T follicular helper cell (primary cell): ENCODE measurements at places on chromosomes 2 and 18.

- DNase-seq = no peak
Measured at GRCh38 chr2:36606925-36607324, 9.0 kb upstream of the FEZ2 start.

DNA sequence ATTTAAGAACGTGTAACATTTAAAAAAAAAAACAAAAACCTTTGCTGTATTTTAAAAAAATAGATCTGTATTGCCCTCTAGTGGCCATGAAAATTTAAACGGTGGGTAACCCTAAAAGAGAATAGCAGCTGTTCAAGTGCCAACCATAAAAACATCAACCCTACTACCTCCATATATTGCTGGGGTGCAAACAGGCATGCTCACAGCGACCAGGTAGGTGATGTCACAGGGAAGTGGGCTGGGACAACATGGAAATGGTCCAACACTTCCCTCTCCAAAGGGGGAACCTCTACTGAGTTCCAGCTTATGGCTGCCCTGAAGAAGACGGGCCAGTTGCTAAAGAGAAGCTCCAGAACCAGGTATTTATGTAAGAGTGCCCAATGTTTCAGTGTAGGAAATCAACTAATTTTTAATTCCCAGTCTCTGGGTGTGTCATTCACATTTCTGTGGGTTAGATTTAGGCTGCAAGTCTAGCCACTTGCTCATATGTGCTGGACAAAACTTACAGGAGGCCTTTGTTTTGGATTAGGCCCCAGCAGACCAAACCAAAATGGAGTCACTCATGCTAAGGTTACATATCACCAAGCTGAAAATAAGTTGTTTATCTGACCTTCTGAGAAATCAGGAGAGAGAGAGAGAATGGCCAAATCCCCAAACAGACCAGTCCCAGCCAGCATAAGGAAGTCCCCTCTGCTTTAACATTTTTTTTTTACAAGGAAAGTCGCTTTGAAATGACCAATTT is 54.5 kb downstream of the SKA1 start:
- no peak for DNase-seq

- no peak for DNase-seq
Measured at GRCh38 chr18:55585920-55586561, 2.0 kb downstream of the TCF4 start.

- DNase-seq = no peak
Measured at GRCh38 chr2:197280015-197280702, 30.4 kb downstream of the ANKRD44 start.

GRCh38 chr2:52054824-52055223 is 1022.9 kb upstream of the NRXN1 start:
- no peak for DNase-seq

DNA sequence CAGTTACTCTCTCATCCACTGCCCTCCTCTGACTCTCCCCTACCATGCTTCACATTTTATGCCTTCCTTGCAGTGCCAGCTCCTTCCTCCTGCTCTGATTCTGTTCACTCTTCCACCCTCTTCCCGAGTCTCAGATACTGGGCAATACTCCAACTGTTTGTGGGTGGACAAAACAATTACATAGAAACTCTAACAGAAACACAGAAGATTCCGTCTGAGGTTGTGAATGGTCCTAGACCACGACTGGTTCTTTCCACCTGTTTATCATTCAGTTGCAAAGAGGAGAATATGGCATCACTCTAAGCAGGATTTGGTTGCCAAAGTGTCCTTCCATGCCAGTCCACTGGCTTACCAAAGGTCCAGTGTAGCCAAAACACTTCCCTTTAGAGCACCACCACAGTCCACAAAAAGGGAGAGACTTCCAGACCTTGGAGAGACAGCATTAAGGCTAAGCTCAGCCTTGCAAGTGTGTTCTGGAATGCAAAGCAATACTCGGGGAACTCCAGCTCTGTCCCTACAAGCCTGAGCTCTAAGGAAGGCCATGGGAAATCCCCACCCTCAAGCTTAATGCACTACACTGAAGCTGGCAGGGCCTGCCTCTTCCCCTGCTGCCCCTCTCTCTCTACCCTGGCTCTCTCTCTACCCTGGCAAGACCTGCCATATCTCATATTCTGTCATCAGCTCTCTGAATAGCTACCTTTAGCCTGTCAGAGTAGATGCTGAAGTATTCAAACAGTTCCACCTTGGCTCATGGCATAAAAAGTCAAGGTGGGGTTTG is 33.6 kb upstream of the RND3 start:
- DNase-seq = no peak

DNA sequence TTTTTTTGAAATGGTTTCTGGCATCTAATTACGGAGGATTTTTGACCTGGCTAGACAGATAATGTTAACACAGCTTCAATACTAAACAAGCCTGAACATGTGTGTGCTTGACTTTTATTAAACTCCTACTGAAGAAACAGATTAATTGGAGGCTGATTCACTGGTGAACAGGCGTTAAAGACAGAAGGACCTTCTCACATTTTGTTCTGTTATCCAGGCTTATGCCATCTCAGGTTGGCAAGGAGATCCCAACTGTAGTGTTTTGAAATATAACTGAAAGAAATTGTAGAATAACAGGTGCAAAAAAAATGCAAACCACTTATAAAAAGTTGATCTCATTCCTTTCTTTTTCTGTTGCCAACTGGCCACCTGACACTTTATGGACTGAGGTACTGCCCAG is 269.6 kb downstream of the ARHGAP15 start:
- no peak for DNase-seq

GRCh38 chr2:174135981-174136380 is 112.4 kb downstream of the OLA1 start:
- no peak for DNase-seq

DNA sequence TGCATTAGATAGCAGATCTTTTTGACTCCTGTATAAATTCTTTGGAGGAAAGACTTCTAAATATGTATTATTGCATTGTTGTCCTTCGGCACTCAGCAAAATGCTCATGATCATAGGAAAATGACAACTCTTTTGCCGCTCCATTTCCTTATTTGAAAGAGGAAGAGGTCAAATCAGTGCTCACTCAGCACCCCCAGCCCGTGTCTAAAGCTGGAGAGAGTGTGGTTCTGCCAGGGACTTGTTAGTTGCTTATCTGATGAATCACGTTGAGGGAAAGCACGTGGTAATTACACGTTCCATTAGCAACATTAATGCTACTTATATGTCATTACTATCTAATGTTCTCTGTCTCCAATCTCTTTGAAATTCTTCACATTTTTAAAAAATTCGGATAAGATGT is 46.0 kb upstream of the MBP start:
- DNase-seq = no peak

GRCh38 chr2:157784823-157785175 is 91.3 kb downstream of the ACVR1 start:
- no peak for DNase-seq

DNA sequence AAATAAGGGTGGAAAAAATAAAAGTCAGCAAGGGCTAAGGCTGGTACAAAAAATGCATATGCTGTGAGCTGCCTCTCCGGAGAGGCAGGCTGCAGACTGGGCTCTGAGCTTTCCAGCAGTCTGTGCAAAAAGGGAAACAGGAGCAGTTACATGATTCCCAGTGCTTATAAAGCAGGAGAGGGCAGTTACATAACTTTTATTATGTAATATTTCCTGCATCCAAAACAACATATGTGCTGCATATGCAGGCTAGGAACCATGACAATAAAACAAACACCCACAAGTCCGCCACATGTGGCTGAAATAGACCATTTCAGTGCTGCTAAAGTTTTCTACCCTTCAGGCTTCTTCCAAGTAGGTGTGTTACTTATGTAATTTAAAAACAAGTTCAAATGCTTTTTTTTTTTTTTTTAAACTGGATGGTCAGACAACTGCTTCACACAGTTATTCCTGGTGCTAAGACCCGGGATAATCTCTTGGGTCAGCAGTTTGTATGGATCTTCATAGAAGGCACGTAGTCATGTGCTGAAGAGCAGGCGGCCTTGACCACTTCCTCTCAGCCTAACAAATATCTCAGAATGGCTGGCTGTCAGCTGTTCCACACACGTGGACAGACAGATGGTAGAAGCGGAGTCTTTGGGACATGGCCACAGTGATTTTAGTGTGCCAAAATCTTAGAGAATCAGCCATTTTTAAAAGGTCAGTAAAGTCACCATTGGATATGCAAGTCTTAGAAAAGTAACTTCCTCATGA is 43.5 kb downstream of the ARMC9 start:
- no peak for DNase-seq

DNA sequence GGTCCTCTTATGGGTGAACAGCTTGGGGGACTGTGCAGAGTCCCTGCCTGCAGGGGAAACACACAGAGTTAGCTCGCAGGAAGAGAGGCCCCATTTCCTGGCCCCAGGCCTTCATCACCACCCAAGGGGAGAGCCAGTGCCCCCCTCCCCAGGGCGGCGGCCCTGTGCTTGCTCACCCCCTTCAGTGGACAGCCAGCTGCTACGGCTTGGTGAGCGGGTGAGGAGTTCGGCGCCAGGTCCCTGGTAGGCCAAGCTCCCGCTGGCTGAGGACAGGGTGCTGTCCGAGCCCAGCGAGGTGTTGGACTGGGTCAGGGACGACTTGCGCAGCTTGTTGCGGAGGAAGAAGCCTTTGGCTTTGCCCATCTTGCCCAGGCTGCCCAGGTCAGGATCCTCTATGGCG is 17.2 kb upstream of the SFXN5 start:
- no peak for DNase-seq

DNA sequence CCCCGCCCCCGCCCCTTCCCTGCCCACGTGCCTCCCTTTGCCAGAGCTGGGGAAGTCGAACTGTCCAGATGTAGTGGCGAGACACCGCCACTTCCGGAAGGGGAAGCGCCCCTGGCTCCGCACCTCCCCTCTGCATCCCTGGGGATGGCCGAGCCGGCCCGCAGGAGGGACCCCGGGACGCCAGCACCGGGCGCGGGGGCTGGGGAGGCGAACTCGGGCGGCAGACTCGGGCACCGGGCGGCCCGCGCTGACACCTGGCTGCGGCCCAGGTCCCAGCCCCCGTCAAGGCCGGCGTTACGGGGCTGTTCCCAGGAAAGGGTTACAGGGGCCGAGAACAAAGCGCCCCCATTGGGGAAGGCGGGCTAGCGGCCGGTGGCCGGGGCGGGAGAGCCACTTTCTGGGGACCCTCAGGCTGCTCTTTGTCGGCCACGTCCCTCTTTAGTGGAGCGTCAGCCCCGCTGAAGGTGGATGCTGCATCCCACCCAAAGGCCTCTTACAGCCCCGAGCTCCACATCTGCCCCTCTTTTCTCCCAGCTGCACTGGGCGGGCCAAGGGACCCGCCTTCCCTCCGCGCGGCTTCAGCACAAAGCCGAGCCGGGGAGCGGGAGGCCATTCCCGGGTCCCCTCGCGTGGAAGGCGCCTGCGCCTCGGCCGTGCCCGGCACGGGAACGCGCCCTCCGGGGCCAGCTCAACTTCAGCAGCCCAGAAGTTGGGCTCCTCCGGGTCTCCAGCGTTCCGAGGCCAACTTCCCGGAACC is 1.3 kb downstream of the SDC1 start:
- no peak for DNase-seq

- no peak for DNase-seq
Measured at GRCh38 chr2:48240912-48241311, 289.0 kb upstream of the STON1 start.

DNA sequence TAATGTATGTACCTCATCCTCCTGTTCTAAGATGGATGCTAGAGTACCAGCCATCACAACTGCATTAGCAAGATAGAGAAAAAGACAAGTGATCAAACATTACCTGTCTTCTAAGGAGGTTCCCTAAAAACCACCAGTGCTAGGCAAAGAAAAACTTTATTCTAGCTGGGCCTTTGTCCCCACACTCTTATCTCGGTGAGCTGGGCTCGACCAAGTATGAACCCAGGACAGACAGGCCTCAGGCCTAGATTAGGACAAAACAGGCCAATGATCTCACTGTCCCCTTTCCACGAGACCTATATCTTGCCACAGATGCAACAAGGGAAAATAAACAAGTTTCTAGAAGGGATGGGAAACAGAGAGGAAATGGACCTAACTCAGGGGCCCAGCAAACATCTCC is 127.6 kb upstream of the PKDCC start:
- DNase-seq = no peak
